Right cardiac atrium (tissue), 5 donors: ENCODE measurements at places on chromosomes 6 and 20. TPM values are rescaled to one million over a fixed set of nuclear protein-coding genes. Genes with fewer than 3 reads are reported as not detected.
A peak's percentile ranks its signal among the peaks of the same experiment; 100 is the strongest.

DNA sequence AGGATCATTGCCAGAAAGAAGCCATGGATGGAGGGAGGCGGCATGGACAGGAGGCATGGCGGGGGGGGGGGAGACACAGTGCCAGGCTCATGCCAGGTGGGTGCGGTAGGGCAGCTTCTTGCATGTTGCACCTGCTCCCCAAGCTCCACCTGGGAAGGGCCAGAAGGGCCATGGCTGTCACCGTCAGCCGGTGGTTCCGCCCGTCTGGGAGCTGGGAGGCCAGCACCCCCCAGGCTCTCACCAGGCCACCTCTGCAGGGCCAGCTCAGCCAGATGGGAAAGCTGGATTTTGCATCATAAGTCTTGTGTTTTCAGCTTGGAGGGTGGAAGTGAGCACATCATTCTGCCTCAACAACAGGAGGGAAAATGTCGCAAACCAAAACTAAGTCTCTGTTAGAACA, 404.7 kb downstream of the TAF4 start:
- no peak for DNase-seq

Gene OR5V1
- not detected for total RNA-seq

GRCh38 chr20:5205348-5206210, 78.8 kb downstream of the CDS2 start:
- peak; percentile 64 for DNase-seq

- no peak for DNase-seq
Measured at GRCh38 chr6:147055821-147056392, 148.3 kb upstream of the STXBP5 start.

- peak; percentile 71 for DNase-seq
Measured at GRCh38 chr6:6656287-6656686, 67.8 kb downstream of the LY86 start.

DNA sequence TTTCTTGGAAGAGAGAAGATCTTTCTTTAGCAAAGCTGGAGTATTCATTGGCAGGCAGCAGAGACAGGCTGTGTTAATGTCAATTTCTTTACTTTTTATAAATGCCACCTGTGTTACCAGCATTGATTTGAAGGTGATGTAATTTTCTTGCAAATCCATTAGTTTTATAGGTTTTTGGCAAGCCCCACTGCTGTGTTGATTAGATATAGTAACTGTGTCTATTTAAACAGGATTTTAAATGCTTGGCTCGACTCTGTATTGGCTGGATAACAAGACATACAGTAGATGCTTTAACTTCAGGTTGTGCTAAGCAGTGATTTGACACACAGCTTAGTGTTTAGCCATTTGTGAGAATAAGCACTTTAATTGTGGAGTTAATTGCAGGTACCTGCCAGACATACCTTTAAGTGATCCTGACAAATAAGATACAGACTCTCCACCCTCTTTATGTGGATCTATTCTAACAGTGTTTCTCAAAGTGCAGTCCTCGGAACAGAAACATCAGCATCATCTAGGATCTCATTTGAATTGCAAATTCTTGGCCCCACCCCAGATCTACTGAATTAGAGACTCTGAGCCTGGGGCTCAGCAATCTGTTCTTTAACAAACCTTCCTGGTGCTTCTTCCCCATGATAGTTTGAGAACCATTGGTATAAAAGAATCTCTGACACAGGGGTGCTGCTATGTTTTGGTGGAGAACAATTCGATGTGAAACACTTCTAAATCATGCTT, 397.5 kb downstream of the HDGFL1 start:
- no peak for DNase-seq

Gene CGAS
- total RNA-seq, result 1.9 TPM

- DNase-seq, result no peak
Measured at GRCh38 chr6:21189759-21190158, 403.8 kb upstream of the SOX4 start.

- no peak for DNase-seq
Measured at GRCh38 chr6:150857062-150857944, 8.2 kb upstream of the MTHFD1L start.

DNA sequence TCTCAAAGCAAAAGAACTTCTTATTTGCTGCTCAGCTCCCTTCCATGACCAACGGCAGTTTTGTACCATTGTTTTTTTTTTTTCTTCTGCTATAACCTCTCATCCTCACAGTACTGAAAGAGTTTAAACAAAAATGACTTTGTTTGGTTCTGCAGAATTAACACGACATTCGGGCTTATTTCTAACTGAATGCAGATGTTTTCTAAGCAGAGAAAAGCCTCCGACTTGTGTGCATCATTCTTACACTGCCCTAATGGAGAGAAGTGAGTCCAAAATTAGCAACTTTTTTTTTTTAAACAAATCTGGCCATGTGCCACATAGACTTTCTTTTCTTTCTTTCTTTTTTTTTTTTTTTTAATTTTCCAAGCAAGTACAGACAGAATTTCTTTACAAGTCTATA, 382.7 kb downstream of the HDGFL1 start:
- DNase-seq, result no peak

DNA sequence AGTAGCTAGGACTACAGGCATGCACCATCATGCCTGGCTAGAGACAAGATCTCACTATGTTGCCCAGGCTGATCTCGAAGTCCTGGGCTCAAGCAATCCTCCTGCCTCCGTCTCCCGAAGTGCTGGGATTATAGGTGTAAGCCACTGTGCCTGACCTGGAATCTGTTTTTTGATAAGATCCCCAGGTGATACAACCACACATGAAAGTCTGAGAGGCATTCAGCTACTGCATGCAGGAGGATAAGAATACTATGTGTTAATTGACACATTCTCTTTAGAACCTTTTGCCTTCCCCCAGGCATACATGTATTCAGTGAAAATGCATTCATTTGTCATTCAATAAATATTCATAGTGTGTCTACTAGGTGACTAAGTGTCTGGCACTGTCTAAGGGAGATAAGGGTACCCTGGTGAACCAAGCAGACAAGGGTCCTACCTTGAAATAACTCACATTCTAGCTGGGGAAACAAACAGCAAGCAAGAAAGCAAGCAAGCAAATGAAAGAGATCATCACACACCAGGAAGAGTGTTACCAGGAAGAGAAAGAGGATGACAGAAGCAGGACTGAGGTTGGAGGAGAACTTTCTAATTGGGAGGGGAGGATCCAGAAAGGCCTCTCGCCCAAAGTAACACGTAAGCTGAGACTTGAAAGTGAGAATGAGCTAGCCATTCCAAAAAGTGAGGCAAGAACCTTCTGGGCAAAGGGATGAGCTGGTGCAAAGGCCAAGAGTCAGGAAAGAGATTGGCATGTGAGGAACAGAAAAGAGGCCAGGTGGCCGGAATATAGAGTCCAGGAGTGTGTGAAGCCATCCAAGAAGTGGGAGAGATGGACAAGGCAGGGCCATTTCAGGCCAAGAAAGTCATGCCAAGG, 6.5 kb downstream of the GFOD1 start:
- DNase-seq, result no peak

- no peak for DNase-seq
Measured at GRCh38 chr6:15970517-15970916, 158.4 kb upstream of the MYLIP start.

DNA sequence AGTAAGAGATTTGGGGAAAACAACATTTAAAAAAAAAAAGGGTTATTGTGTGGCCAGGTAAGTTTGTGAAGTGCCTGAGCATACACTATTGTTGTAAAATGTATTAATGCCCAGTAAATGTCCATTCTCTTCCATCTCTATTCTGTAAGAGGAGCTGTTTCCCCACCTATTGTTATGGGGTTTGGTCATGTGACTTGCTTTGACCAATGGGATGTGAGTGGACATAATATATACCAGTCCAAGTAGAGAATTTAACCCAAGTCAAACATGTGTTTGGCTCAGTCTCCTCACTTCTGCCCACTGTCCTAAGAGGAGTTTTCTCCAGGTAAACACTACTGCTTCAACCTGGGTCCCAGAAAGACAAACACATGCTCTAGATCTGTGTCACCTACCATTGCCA, 377.1 kb downstream of the FOXA2 start:
- DNase-seq, result no peak

- no peak for DNase-seq
Measured at GRCh38 chr6:27096834-27097511, 150.5 kb upstream of the PRSS16 start.

DNA sequence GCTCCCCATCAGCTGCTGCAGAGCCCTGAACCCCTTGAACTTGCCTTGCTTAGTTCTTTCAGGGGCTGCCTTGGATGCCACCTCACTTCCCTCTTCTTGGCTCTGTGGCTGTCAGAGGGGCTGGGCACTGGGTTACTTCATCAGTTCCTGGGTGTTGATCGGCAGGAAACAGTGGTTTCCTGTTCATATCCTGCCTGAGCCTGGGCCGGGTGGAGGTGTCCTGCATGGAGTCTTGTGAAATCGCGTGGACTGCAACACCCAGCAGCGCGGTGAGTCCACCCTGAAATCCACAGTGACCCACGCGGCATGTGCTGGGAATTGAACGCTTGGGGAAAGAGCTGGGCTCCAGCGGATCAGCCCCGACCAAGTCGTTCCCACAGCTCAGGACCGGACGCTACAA, 97.5 kb downstream of the CDH26 start:
- peak; percentile 55 for DNase-seq

DNA sequence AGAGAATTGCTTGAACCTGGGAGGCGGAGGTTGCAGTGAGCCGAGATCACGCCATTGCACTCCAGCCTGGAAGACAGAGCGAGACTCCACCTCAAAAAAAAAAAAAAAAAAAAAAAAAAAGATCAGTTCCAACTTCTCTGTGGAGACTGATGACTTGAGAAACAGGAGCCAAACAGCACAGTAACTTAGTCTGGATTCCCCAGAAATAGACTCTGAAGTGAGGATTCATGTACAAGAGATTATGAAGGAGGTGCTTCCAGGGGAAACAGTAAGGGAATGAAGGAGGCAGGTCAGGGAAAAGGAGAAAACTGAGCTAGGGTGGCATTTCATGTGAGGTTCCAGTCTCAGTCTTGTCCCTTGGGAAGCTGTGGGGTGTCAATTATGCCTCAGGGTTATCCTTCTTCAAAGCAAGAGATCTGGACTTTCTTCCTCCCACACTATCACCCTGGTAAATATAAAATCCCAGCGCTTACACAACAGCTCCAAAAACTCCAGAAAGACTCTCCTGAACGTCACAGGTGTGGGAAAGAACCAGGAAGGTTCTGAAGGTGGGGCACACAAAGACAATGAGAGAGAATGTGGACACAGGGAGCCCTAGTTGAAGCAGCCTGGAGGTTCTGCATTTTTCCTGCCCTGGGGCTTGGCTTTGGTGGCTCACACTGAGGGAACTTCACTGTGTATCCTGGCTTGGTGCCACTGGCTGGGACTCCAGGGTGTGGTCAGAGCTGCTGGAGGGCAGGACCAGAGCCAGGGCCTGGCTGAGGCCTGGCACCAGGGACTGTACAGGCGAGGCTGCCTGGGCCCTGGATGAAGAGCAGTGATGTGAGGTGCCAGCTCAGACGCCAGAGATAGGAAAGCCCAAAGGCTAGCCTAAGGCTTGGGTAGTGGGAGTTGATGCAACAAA, 46.8 kb downstream of the PCNA start:
- peak; percentile 93 for DNase-seq

- no peak for DNase-seq
Measured at GRCh38 chr20:10521836-10522235, 86.7 kb downstream of the SLX4IP start.

DNA sequence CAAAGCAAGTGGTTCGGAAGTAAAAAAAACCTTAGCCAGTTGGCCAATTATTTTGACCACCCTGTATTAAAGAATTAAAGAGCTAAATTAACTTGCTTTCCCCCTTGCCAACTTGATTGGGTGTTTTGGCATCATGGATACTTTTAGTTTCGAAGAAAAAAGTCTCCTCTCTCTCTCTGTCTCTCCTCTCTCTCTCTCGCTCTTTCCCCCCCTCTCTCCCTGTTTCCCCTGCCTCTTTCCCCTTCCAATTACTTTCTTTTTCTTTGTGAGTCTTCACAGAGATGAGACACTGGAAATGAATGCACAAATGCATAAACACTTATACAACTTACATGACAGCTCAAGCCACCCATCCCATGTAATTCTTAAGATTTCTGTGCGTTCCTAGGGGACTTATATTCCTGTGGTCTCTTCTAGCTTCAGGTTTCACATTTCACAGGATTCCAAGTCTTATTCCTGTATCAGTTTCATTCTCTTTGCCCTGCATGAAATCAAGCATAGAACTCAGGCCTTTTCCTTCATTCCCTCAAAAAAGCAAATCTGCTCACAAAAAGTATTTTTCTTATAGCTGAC, 32.9 kb upstream of the EYA4 start:
- no peak for DNase-seq

Gene LPA
- total RNA-seq, result not detected

DNA sequence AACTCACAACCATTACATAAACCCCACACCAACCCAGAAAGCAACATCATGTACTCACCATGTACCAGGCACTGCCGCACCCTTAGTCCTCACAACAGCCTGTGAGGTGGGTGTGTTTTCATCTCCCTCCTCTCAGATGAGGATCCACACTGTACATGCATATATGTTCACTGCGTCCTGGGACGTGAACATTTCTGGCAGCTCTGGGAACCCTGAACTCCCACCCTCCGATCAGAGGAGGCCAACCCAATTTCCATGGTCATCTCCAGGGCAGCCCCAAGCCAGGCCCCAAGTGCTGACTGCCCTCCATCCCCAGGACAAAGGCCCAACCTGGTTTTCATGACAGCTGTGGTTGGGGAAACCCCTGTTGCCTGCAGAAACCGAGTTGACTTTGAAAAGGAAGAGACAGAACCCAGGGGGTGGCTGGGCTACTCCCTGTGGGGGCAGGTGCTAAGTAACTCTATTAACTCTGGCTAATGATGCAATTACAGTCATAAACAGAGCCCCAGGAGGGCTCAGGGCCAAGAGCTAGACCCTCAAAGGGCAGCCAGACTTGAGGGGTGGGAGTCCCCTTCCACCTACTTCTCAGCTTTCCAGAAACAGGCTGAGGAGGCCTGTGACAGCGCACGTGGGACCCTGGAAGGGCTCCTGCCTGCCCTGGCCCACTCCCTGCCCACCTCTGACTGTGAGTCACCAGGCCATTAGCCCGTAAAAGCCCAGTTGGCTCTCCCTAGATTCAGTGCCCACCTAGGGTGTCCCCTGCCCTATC, 2.6 kb downstream of the TFEB start:
- DNase-seq, result no peak

Gene ULBP2
- 1.2 TPM for total RNA-seq

Gene MEI4
- 1.3 TPM for total RNA-seq

GRCh38 chr20:13723011-13723410, 61.7 kb downstream of the ESF1 start:
- no peak for DNase-seq

DNA sequence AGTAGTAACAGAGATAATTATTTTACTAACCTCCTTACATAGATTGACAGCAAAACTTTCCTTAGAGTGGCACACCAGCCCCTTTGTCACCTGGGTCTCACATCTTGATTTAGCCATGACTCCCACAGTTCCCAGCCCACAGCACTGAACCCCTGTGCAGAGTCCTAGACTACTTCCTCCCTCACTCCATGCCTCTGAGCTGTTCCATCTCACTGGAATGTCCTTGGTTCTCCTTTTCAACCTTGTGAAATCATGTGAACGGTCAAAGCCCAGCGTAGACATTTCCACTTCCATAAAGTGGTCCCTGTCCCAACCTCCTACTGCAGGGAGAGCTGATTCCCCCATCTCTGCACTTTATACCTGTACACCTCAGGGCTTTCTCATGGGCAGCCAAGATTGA, 19.7 kb downstream of the CGA start:
- no peak for DNase-seq

- no peak for DNase-seq
Measured at GRCh38 chr6:7417684-7418083, 28.1 kb downstream of the RIOK1 start.

- DNase-seq, result no peak
Measured at GRCh38 chr20:364905-365794, 15.4 kb upstream of the TRIB3 start.

Gene HLA-G
- 0.18 TPM for total RNA-seq

GRCh38 chr6:90136176-90136575, 160.5 kb downstream of the BACH2 start:
- DNase-seq, result no peak

Gene SYNCRIP
- total RNA-seq, result 66.5 TPM

Gene C20orf204
- 0.46 TPM for total RNA-seq
